ENCODE measurements at places on chromosomes 6 and 20.

DNA sequence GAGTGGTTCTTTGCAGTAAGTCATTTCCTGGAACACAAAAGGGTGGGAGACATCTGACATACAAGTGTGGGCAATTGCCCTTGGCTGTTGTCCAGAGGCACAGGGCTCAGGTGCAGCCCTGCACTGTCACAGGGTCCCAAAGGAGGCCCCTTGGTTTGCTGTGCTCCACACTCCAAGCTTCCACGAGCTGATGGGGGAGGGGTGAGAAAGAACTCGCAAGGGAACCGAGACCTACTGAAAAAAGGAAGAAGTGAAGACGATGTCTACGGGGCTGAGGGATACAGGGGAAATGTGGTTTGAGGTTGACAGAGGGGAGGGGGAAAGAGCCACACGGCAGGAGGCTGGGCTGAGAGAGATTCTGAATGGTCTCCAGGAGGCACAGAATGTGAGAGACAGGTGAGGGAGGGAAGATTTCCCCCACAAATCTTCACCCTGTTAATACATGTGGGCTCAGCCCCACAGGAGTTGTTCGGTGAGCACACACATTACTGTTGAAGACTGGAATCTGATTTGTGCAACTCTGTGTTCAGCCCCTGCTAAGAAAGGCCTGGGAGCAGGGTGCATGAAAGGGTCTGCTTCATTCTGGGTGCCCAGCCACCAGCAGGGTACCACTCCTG, 123.4 kb downstream of the LY86 start:
- DNase-seq: peak; percentile 74

- no peak for DNase-seq
Measured at GRCh38 chr20:62886709-62887058, 25.1 kb upstream of the TCFL5 start.

- DNase-seq: no peak
Measured at GRCh38 chr20:49283703-49284625, 6.1 kb upstream of the ZNFX1 start.

- peak; percentile 29 for DNase-seq
Measured at GRCh38 chr6:139429580-139430145, 55.2 kb upstream of the CITED2 start.

DNA sequence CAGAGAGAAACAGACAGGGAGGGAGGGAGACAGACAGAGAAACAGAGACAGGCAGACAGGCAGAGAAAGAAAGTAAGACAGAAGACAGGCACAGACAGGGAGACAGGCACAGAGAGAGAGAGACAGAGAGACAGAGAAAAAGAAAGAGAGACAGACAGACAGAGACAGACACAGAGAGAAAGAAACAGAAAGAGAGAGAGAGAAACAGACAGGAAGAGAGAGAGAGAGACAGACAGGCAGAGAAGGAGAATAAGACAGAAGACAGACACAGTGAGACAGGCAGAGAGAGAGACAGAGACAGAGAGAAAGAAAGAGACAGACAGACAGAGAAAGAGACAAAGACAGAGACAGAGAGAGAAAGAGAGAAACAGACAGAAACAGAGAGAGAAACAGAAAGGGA, 754.8 kb upstream of the DEFB115 start:
- peak; percentile 5 for DNase-seq

DNA sequence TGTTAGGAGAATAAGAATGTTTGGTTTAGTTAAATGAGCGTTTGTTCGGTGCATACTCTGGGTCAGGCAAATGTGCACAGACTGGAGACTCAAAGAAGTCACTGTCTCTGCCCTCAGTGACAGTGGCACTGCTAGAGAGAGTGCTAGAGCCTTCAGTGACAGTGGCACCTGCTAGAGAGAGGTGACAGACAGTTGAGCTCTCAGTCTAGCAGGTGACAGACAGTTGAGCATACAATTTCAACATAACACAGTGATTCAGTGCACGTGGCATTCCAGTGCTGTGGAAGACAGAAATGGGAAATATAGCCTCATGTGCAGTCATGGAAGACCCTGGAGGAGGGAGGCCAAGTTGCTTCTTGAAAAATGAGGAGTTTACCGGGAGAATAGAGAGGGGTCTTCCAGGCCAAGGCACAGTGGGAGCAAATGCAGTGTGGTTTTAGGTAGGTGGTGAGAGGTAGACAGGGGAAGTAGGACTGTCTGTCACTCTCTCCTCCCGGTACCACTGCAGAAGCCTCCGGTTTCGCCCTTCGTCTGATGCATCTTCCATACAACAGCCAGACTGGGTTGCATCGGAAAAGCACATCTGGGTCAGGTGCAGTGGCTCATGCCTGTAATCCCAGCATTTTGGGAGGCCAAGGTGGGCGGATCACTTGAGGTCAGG, 107.9 kb upstream of the CLDN20 start:
- no peak for DNase-seq
